ENCODE measurements at places on chromosomes 13 and 19. TPM values are rescaled to one million over a fixed set of nuclear protein-coding genes. Genes with fewer than 3 reads are reported as not detected.

The SERPINE3 gene
- polyA plus RNA-seq: not detected

GRCh38 chr13:95185851-95186250 is 115.4 kb downstream of the ABCC4 start:
- peaks cover 3% of the 10 kb centered on the region for H3K4me1 ChIP-seq
- H3K36me3 ChIP-seq: no peaks in the 10 kb centered on the region
- no peaks in the 10 kb centered on the region for H3K27me3 ChIP-seq

DNA sequence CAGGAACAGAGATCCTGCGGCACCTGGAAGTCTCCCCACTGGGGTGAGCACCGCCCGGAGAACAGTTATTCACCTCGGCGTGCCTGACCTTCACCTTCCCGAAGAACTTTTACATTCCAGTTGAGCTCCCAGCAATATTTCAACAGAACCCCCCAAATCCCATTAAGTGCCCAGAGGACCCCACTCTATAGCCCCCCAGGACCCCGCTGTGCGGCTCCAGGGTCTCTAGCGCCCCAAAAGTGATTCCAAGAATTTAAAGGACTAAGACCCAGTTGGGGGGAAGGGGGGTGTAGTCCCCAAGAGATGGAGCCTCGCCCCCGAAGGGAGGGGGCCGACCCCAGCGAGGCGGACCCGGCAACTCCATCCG is 480 bp downstream of the GPR108 start:
- H3K27me3 ChIP-seq: no peaks in the 10 kb centered on the region
- H3K4me3 ChIP-seq: peak overlapping the region; percentile 89
- DNase-seq: no peak
- peak overlapping the region; percentile 98 for H3K27ac ChIP-seq
- no peaks in the 10 kb centered on the region for H3K36me3 ChIP-seq
- peaks cover 39% of the 10 kb centered on the region for H3K4me1 ChIP-seq

GRCh38 chr13:112893207-112893569 is 75.8 kb upstream of the MCF2L start:
- H3K27ac ChIP-seq: peak overlapping the region; percentile 59
- no peak for DNase-seq
- no peaks in the 10 kb centered on the region for H3K27me3 ChIP-seq
- H3K4me3 ChIP-seq: no peak overlapping the region
- peaks cover 33% of the 10 kb centered on the region for H3K4me1 ChIP-seq

DNA sequence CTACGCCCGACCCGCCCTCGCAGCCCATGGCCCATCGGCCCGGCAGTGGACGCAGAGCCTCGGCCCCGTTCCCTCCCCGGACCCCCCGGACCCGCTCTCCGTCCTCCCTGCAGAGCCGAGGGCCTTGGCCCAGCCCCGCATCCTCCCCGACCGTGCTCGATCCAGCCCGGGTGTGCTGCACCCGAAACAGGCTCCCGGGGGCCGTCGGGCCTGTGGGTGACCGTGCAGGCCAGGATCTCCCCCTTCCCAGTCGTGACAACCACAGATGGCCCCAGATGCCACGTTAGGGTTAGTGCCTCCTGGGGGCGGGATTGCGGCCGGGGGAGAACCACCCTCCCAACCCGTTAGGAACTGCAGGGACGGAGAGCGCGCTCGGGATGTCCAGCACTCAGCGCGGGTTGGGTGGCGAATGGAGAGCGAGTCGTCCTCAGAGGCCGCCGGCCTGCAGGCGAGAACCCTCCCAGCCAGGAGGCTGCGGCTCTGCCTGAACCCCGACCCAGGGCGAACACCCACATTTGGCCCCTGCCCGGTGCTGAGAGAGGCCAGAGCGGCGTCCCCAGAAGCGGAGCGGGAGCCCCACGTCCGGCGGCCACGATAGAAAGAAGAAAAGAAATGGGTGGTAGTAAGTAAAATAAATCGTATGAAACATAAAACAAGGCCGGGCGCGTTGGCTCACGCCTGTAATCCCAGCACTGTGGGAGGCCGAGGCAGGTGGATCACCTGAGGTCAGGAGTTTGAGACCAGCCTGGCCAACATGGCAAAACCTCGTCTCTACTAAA is 6.7 kb upstream of the MADCAM1 start:
- H3K4me1 ChIP-seq: peaks cover 12% of the 10 kb centered on the region
- H3K27ac ChIP-seq: no peak overlapping the region
- peaks cover 18% of the 10 kb centered on the region for H3K27me3 ChIP-seq
- no peaks in the 10 kb centered on the region for H3K36me3 ChIP-seq

GRCh38 chr13:50277906-50278305 is 262.7 kb downstream of the KCNRG start:
- no peak overlapping the region for H3K4me3 ChIP-seq
- no peaks in the 10 kb centered on the region for H3K36me3 ChIP-seq
- H3K27me3 ChIP-seq: no peaks in the 10 kb centered on the region

DNA sequence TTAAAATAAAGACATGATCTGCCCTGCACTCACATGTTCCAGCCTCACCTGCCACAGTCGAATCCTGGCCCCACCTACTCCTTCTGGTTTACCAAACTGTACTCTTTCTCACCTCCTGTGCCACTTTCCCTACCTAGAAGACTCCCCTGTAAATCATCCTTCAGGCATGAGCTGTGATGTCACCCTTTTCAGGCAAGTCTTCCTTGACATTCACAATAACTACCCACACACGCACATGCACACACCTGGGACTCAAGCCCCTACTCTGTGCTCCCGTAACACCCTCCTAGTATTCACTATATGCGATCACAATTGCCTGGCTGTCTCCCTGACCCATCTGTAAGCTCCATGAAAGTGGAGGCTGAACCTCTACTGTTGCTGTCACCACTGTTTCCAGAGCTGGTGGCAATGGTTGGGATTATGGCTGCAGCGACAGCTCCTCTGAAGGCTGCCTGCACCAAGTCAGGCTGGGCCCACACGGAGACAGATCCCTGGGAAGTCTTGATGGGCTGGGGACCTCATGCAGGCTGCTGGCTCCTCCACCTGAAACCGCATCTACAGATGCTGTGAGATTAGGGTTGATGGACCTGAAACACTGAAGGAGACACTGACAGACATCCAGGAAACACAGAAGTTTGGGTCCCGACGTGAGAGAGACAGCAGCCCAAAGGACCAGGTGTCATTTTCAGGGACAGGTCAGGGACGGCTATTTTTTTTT is 611.1 kb downstream of the UQCRFS1 start:
- H3K4me3 ChIP-seq: no peak overlapping the region
- no peaks in the 10 kb centered on the region for H3K4me1 ChIP-seq
- H3K27ac ChIP-seq: no peak overlapping the region
- no peaks in the 10 kb centered on the region for H3K36me3 ChIP-seq
- DNase-seq: no peak

- H3K36me3 ChIP-seq: no peaks in the 10 kb centered on the region
- H3K27me3 ChIP-seq: no peaks in the 10 kb centered on the region
- DNase-seq: no peak
- H3K4me3 ChIP-seq: no peak overlapping the region
These were observed 17.4 kb upstream of the ATXN8OS start for GRCh38 chr13:70090036-70090723.

The FFAR2 gene
- polyA plus RNA-seq: 0.31 TPM

DNA sequence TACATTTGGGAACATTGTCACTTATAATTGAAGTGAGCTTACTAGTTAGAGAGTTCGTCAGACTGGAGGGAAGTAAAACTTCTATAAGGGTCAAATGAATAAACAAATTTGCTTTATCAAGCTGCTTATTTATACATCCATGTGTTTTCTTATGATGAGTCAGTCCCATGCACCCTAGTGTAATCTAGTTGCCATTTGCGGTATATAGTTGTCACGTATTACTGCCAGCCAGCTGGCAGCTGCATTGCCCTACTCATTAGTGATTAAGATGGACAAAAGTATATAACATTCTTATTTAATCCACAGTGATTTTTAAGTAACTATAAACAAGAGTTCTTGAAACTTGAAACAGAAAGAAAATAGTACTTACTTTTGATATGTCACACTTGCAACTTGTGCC is 182.4 kb downstream of the GPC6 start:
- no peak overlapping the region for H3K4me3 ChIP-seq
- no peaks in the 10 kb centered on the region for H3K27me3 ChIP-seq
- no peak for DNase-seq
- no peaks in the 10 kb centered on the region for H3K4me1 ChIP-seq

The USHBP1 gene
- 0.03 TPM for polyA plus RNA-seq

GRCh38 chr13:111916201-111916600 is 150.7 kb upstream of the SOX1 start:
- H3K27ac ChIP-seq: no peak overlapping the region
- no peak overlapping the region for H3K4me3 ChIP-seq
- no peaks in the 10 kb centered on the region for H3K36me3 ChIP-seq
- no peaks in the 10 kb centered on the region for H3K4me1 ChIP-seq
- no peak for DNase-seq

DNA sequence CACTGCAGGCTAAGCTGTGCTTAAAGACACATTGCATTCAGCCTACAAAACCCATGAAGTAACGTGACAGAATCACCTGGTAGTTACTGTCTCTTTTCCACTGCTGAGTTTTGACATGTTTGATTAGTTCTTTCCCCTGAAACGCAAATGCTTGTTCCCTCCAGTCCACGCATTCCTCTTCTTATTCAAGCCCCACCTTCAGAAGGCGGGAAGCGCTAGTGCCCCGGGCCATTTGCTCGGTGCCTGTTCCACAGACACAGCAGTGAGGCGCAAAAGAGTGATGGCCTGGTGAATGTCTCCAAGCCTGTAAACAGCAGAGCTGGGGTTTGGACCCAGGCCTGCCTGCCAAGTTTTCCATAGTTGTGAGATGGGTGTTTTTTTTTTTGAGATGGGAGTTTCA is 10.9 kb downstream of the ACP4 start:
- H3K27me3 ChIP-seq: no peaks in the 10 kb centered on the region
- no peaks in the 10 kb centered on the region for H3K36me3 ChIP-seq
- no peak overlapping the region for H3K4me3 ChIP-seq
- peaks cover 24% of the 10 kb centered on the region for H3K4me1 ChIP-seq

GRCh38 chr19:3457528-3458228 is 22.6 kb downstream of the SMIM24 start:
- H3K4me1 ChIP-seq: no peaks in the 10 kb centered on the region
- no peak overlapping the region for H3K4me3 ChIP-seq
- no peaks in the 10 kb centered on the region for H3K36me3 ChIP-seq
- no peak for DNase-seq
- H3K27ac ChIP-seq: no peak overlapping the region
- no peaks in the 10 kb centered on the region for H3K27me3 ChIP-seq

The ZNF296 gene
- 13.3 TPM for polyA plus RNA-seq

The KCNK6 gene
- 1.5 TPM for polyA plus RNA-seq

- DNase-seq: peak; percentile 46
- H3K4me1 ChIP-seq: peaks cover 20% of the 10 kb centered on the region
- H3K4me3 ChIP-seq: peak overlapping the region; percentile 39
These were observed 814 bp downstream of the NBEA start for GRCh38 chr13:34942732-34943435.

- no peak for DNase-seq
- no peaks in the 10 kb centered on the region for H3K36me3 ChIP-seq
- no peaks in the 10 kb centered on the region for H3K4me1 ChIP-seq
- no peaks in the 10 kb centered on the region for H3K27me3 ChIP-seq
- no peak overlapping the region for H3K27ac ChIP-seq
These were observed 259.7 kb upstream of the GPC6 start for GRCh38 chr13:92966900-92967299.

DNA sequence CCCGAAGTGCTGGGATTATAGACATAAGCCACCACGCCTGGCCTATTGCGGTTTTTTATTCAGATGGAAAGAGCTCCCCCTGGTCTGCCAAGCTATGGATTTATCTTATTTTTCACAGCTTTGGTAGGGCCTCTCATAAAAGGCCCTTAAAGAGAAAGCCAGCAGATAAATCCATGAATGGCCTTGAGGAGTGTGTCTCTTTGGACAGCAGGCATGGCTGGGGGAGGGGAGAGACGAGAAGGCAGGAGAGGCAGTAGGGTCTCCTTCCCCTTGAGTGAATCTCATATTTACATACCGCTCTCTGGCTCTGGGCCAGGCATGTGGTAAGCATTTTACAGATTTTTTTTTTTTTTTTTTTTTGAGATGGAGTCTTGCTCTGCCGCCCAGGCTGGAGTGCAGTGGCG is 25.2 kb downstream of the MARK4 start:
- no peaks in the 10 kb centered on the region for H3K27me3 ChIP-seq
- no peak overlapping the region for H3K4me3 ChIP-seq
- no peak for DNase-seq
- H3K36me3 ChIP-seq: peaks cover 36% of the 10 kb centered on the region
- H3K4me1 ChIP-seq: no peaks in the 10 kb centered on the region

The SIAH3 gene
- polyA plus RNA-seq: not detected

DNA sequence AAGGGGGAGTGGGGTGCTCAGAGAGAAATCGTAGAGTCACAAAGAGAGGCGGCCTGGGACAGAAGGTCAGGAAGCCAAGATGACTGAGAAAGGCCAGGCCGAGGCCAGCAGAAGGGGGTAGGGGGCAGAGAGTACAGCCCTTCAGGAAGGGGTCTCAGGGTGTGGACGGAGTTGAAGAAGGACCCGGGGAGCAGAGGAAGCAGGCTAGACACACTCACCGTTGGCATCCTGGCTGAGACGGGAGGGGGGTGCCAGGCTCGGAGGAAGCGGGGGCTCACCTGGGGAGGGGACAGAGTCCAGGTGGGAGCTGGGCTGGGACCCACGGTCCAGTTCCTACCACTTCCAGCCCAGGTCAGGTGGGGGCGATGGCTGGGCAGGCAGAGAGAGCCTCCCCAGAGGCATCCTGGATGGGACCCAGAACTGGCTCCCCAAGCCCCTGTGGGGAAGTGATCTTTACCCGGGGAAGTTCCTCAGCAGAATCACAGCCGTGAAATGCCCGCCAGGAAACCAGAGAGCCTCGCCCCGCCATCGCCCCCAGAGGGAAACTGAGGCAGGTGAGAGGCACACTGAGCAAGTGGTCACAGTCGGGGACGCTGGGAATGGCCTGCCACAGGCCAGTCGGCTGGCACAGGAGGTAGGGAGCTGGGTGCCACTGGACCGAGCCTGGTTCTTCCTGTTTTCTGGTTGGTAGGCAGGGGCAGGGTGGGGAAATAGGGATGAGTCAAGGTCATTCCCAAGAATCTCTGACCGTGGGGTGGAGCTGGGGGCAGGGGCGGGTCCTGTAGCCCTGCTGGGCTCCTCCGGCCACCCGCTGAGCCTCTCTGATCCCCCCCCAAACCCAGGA is 1.4 kb downstream of the MATK start:
- H3K4me3 ChIP-seq: peak overlapping the region; percentile 60

The URAD gene
- not detected for polyA plus RNA-seq

GRCh38 chr13:19962894-19963293 is 4.4 kb downstream of the ZMYM2 start:
- H3K36me3 ChIP-seq: peaks cover 5% of the 10 kb centered on the region
- DNase-seq: no peak
- H3K4me3 ChIP-seq: no peak overlapping the region
- peaks cover 15% of the 10 kb centered on the region for H3K4me1 ChIP-seq
- H3K27me3 ChIP-seq: no peaks in the 10 kb centered on the region

- no peak overlapping the region for H3K4me3 ChIP-seq
- no peaks in the 10 kb centered on the region for H3K4me1 ChIP-seq
- no peak for DNase-seq
- H3K27ac ChIP-seq: no peak overlapping the region
- no peaks in the 10 kb centered on the region for H3K27me3 ChIP-seq
These were observed 67.3 kb downstream of the ERICH6B start for GRCh38 chr13:45548281-45548680.

The CLEC11A gene
- polyA plus RNA-seq: 1.6 TPM

- H3K27me3 ChIP-seq: no peaks in the 10 kb centered on the region
- no peak for DNase-seq
These were observed 2166.4 kb downstream of the PCDH9 start for GRCh38 chr13:65063753-65064152.

The BAX gene
- polyA plus RNA-seq: 109 TPM

The PDE4C gene
- not detected for polyA plus RNA-seq

- no peaks in the 10 kb centered on the region for H3K27me3 ChIP-seq
- H3K36me3 ChIP-seq: no peaks in the 10 kb centered on the region
- H3K4me1 ChIP-seq: no peaks in the 10 kb centered on the region
- H3K27ac ChIP-seq: no peak overlapping the region
- DNase-seq: no peak
These were observed 7.6 kb upstream of the RSPH6A start for GRCh38 chr19:45822716-45823115.

The IL27RA gene
- 27.4 TPM for polyA plus RNA-seq

The SPART gene
- 10.1 TPM for polyA plus RNA-seq
